ENCODE measurements at places on chromosomes 2 and 18.

DNA sequence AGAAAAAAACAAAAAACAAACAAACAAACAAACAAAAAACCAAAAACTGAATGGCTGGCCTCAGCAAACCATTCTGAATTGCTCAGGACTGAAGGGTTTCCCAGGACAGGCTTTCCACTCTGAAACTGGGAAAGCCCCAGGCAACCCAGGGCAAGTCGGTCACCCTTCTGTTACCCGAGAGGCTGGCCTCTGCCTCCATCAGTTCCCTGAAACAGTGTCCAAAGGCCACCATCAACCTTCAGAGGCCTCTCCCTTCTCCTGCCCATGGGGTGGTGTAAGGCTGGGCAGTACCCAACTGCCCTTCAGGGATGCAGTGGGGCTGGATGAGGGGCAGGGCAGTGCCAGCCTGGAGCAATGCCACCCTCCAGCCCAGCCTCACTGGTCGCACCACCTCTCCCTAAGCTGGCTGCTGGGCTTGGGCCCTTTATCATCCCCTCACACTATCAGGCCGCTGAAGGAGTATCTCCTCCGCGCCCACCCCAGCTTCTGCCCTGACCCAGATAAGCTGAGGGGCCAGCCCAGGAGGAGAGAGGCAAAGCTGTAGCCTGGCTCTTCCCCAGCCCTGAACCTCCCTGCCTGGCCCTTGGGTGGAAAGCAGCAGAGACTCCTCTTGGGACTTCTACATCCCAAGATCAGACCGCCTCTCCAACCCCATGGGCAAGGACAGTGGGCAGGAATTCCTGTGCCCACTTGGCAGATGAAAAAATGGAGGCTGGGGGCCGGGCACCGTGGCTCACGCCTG lies 35.9 kb downstream of the ZFP36L2 start:
- DNase-seq: no peak

DNA sequence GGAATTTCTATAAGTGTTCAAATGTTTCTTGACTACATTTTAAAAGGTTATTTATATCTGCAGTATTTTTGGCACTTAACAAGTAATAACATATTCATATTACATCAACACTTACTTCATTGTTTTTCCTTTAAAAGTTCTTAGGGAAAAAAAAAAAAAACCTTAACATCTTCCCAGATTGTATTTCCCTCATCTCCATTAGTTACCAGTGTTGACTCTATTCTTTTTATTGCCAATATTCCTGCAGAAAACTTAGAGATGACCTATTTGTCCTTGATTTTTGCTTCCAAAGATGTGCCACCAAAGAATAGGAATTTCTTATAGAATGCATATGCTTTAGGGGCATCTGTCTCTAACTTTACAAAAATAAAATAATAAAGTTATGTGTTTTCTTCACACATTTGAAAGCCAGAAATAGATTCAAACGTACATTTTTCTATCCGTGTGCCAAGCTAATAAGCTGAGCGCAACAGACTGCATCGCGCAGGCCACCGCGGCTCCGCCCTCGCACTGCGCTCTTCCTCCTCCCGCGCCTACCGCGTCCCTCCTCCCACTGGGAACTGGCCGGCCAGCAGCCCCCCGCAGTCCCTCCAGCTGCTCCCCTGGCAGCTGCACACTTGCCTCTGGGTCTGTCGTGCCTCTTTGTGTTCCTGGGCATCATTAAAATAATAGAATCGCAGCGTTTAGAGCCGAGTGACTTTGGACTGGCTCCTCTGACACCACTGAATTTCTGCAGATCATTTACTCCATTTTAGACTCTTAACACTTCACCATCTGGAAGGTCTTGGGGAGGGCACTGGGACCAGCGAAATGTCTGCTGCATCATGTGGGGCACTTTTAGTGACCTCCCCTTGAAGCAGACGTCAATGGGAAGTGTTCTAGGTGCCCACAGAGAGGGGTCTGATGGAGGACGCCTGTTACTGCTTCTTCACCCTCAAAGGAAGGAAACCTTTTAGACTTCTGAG lies 21.2 kb upstream of the NAB1 start:
- peak; percentile 17 for DNase-seq

DNA sequence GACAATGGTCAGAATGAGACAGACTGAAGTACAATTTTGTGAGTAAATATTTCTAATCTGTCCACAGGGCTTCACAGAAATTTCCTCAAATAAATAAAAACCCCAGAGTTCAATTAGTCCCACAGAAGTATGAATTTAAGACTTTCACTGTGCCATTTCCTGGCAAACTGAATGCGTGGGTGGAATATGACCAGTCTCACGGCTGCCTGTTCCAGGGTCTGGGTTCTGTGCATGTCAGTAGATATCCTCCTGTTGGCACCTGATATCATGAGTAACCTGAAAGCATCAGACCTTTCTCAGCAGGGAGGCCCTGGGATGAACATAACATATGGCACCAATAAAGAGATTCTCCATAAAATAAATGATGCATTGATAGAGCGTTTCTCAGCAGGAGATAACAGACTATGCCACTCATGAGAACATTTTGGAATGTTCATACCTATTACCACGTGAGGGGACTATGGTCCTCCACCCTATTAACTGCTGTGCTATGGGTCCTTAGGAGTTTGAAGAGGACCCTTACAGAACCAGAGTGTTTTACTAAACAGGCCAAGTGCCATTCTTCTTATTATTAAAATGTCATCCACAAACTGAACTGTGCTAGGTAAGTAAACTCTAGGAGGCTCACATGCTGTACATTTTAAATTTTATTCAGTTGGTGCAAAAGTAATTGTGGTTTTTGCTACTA lies 10.6 kb upstream of the MALL start:
- no peak for DNase-seq

- no peak for DNase-seq
These were observed 147.6 kb downstream of the HDAC4 start for GRCh38 chr2:239253264-239253663.

DNA sequence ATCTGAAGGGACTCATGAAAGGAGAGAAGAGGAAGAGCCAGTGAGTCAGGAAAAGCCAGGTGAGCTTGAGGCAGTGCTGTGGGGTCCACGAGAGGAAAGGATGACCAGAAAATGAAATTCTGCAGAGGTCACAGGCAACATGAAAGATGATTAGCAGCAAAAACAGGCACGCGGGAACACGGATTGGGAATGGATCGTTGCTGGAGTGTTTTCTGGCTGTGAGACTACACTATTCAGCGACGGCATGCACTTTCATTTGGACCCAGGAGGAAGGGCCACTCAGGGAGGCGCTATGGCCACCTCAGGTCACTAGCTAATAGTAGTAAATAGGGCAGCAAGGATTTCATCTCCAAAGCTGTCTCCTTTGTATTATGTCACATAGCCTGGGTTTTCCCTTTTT lies 44.8 kb downstream of the ZNF532 start:
- DNase-seq: no peak

DNA sequence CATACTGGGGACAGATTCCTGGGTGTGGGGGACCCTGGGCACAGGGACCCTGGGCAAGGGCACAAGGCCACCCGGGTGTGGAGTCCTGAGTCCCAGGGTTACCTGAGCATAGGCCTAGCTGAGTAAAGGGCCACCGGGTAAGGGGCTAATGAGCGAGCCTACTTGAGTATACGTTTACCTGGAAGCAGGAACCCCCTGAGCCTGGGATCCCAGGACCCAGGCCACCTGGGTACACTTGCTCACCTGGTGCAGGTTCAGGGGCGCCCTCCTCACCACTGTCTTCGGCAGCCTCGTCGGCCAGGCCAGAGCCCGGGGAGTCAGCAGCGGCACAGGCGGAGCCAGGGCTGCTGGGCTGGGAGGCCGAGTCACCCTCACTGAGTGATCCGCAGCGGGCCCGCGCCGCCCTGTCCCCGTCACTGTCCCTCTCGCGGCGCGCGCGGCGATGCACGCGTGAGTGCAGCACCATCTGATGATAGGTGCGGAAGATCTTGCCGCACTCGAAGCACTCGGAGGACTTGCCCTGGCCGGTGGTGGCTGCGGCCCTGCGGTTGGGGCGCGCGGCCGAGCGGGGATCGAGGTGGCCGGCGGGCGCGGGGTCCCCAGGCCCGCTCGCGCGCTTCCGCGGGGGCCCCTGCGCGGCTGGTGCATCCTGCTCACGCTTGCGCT lies 53.9 kb downstream of the ZNF516 start:
- no peak for DNase-seq

DNA sequence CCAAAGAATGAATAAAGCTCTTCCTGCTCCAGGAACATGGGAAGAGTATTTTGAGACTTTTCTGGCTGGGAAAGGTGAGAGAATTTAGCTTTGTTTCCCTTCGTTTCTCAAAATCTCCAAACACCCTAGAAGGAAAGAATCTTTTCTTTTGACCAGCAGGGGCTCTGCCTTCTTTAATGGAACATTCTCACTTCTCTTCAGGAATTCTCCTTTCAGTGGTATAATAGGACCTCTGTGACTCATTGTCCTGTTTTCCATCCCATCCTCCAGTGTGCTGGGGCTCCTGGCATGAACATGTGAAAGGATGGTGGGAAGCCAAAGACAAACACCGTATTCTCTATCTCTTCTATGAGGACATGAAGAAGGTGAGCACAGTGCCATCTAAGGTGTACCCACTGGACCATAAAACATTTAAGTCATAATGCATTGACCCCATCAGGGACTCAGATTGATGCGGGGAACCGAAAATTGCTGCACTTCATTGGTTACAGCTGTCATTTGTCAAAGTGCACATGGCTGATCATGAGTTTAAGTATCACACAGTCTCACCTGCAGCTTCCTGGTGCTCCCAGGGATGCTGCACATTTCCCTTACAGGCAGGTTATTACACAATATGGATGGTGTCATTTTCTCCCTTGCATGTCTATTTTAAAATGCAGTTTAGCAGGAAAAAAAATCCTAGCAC lies 5.5 kb downstream of the SULT1C4 start:
- DNase-seq: no peak

DNA sequence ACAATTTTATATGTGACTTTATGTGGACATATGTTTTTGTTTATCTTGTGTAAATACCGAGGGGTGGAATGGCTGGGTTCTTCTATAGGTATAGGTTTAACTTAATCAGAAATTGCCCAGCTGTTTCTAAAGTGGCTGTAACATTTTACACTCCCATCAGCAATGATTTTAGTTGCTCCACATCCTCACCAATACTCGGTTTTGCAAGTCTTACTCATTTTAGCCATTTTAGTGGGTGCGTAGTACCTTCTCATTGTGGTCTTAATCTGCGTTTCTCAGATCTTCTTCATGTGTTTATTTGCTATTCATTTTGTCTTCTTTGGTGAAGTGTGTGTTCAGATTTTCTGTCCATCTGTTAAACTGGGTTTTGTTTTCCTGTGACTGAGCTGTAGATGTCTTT lies 95.4 kb upstream of the BCL2L11 start:
- DNase-seq: no peak

DNA sequence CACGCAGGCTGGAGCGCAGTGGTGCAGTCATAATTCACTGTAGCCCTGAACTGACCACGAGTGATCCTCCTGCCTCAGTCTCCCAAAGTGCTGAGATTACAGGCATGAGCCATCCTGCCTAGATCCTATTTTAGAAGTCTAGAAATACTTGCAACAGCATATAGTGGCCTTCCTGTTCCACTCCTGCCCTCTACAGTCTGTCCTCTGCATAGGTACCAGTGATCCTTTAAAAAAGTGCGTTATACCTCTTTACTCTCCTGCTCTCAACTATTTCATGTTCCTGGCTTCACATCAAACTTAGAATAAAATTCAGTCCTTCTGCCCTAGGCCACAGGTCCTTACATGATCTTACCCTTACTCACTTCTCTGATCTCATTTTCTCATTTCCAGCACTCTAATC lies 6.0 kb downstream of the COMMD1 start:
- no peak for DNase-seq

- DNase-seq: no peak
These were observed 74.1 kb downstream of the SCG2 start for GRCh38 chr2:223528036-223528435.

GRCh38 chr2:25592766-25593292 lies 80.5 kb downstream of the DTNB start:
- no peak for DNase-seq

DNA sequence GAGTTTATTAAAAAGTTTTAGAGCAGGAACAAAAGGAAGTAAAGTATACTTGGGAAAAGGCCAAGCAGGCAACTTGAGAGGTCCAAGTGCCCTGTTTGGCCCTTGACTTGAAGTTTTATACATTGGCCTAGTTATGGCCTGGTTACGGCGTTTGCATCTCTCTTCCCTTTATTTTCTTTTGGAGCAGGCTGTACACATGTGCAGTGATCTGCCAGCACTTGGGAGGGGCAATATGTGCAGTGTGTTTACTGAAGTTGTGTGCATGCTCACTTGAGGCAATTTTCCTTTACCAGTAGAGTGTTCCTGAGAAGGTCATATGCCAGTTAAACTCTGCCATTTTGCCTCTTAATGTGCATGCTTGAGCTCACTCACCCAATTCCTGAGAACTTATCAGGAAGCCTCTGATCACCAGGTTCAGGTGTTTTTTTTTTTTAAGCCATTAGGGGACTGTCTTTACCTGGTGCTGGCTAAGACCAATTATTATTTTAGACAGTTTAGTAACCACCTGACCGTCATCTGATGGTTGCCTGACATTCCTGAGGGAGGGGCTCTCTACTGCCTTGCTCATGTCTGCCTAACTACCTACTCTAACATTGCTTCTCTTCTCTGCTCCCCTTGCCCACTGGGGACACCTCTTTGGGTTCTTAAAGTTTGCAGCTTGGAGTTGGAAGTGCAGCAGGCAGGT lies 48.0 kb downstream of the SCN2A start:
- DNase-seq: no peak

GRCh38 chr2:162072181-162072702 lies 1.8 kb downstream of the DPP4 start:
- DNase-seq: no peak

- no peak for DNase-seq
These were observed 160.9 kb downstream of the VAPA start for GRCh38 chr18:10074728-10075127.

All from stimulated activated CD4-positive, alpha-beta T cell treated with anti-CD3 and anti-CD28 coated beads, Interleukin-12 subunit alpha, Interleukin-12 subunit beta, amount 100 ng/mL, for 4 hours (primary cell).